ENCODE measurements at places on chromosomes 1 and 21.

DNA sequence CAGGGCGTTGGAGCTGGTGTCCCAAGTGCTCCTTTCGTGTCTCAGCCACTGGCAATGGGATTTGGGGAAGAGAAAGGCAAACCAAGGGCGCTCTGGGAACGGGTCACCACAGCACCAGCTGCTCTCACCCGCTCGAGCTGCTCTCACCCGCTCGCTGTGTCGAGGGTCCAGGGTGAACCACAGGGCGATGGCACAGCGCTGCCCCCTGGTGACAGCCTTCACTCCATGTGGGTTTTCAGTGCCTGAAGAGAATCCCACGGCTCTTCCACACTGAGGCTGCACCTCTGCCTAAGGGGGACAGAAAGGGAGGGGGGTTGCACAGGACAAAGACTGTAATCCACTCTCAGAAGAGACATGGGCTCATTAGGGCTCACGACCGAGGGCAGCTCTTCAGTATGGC is 7.1 kb upstream of the CLDN19 start:
- H3K27me3 ChIP-seq: no peaks in the 10 kb centered on the region
- peaks cover 2% of the 10 kb centered on the region for H3K36me3 ChIP-seq
- H3K4me3 ChIP-seq: no peak overlapping the region
- no peak overlapping the region for H3K27ac ChIP-seq
- H3K4me1 ChIP-seq: no peaks in the 10 kb centered on the region

- H3K4me1 ChIP-seq: no peaks in the 10 kb centered on the region
- no peak overlapping the region for H3K4me3 ChIP-seq
- H3K36me3 ChIP-seq: no peaks in the 10 kb centered on the region
- no peak overlapping the region for H3K27ac ChIP-seq
- no peaks in the 10 kb centered on the region for H3K27me3 ChIP-seq
- DNase-seq: no peak
Measured at GRCh38 chr1:235930543-235930942, 63.8 kb upstream of the LYST start.

- no peak overlapping the region for H3K27ac ChIP-seq
- H3K36me3 ChIP-seq: no peaks in the 10 kb centered on the region
- H3K4me1 ChIP-seq: no peaks in the 10 kb centered on the region
- H3K27me3 ChIP-seq: no peaks in the 10 kb centered on the region
- DNase-seq: no peak
- H3K4me3 ChIP-seq: no peak overlapping the region
Measured at GRCh38 chr1:14392161-14392858, 206.2 kb upstream of the KAZN start.

DNA sequence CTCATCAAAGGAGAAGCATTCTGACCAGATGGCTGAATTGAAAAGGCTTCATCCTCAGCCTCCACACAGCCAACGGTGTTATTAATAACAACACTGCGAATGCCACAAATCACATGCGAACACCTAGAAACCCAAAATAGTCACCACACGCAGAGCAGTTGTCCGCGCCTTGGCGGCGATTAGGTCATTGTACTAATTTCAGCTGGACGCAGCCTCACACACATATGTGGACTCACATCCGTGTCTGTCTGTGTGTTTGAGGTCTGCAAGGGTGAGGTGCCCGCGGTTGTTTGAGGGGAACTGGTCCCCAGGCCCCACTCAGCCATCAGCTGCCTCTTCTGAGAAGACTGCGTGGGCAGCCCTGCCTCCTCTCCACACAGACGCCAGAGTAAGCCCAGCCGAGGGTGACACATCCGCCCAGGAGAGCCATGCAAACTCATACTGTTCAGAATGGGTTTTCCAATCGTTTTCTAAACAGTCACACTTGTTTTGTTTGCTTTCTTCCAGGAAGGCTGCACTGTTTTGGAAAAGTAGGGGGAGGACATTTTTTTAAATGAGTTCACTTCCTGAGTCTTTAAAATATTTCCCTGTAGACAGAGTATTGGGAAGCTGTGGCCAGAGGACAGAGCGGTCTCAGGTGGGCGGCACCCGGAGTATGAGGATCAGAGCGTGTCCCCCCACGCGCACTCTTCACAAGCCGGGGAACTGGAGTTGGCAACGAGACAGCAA is 53.4 kb downstream of the TOMM20 start:
- peak overlapping the region; percentile 98 for H3K27ac ChIP-seq
- no peaks in the 10 kb centered on the region for H3K27me3 ChIP-seq
- peaks cover 19% of the 10 kb centered on the region for H3K4me1 ChIP-seq
- H3K36me3 ChIP-seq: no peaks in the 10 kb centered on the region
- peak; percentile 72 for DNase-seq

DNA sequence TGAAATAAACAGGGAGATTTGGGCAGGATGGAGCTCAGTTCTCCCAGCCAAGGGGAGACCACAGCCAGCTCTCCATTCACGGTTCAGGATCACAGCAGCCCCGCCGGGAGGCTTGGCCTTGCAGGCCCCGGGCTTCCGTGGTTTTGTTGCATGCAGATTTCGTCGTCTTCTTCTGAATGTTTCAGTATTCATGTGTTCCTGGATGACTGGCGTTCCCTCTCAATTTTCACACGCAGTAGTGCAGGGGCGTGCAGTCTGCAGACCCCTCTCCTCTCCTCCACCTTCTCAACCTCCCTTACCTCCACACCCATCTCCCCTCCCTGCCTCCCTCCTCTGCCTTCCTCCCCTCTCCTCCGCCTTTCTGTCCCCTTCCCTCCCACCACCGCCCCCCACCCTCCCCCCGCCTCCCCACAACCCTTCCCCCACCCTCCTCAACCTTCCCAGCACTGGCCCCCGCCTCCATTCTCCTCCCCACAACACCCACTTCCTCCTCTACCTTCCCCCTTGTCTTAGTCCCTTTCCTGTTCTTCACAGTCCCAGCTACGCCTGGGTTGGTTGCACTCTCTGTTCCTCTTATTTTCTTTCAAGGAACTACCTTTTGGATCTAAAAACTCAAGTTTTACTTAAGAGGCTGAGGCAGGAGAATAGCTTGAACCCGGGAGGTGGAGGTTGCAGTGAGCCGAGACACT is 8.4 kb upstream of the SLC19A1 start:
- no peak overlapping the region for H3K4me3 ChIP-seq
- no peak for DNase-seq
- peaks cover 3% of the 10 kb centered on the region for H3K27me3 ChIP-seq
- no peak overlapping the region for H3K27ac ChIP-seq
- no peaks in the 10 kb centered on the region for H3K4me1 ChIP-seq

DNA sequence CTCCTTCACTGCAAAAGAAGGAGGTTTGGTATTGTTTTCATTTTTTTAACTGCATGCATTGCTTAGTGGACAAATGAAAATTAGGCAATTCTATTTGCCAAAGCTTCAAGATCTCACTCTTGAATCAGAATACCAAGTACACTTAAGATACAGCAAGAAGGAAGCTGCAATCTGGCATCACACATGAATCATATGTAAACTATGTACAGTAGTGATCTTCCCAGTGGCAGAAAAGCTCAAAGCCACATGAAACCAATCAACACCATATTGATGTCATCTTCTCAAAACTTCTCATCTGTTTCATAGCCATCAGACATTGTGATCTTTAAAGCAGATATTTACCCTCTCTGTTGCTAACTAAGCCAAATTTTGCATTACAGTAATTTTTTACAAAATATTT is 550.1 kb downstream of the LTN1 start:
- H3K4me3 ChIP-seq: no peak overlapping the region
- no peaks in the 10 kb centered on the region for H3K36me3 ChIP-seq
- H3K27me3 ChIP-seq: no peaks in the 10 kb centered on the region
- no peak for DNase-seq
- no peaks in the 10 kb centered on the region for H3K4me1 ChIP-seq

DNA sequence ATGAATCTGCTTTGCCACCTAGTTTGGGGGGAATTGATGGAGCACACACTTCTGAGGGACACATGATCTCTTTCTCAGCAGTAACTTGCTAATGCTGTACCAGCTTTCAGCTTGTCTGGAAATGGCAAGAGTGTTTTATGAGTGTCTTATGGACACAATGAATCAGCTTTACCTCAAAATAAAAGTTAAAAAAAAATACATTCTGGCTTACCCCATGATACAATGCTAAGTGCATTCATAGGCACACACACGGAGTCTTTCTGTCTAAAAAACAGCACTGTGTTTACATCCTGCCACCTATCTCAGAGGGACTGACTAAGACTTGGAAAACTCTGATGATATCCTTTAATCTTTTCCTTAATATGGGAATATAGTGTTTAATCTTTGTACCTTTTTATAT is 455.5 kb upstream of the ADAMTS5 start:
- no peaks in the 10 kb centered on the region for H3K27me3 ChIP-seq
- no peak overlapping the region for H3K4me3 ChIP-seq
- H3K27ac ChIP-seq: peak overlapping the region; percentile 54

DNA sequence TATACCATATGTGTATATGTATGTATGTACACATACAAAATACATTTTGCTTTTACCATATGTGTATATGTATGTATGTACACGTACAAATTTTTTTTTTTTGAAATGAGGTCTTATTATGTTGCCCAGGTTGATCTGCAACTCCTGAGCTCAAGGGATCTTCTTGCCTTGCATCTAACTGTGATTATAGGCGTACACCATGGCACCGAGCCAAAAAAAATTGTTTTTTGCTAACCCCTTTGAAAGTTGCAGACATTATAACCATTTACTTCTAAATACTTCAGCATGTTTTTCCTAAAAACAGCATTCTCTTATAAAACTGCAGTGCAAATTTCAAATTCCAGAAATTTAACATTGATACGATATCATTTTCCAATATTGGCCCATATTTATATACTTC is 147.0 kb downstream of the POU2F1 start:
- H3K36me3 ChIP-seq: no peaks in the 10 kb centered on the region
- H3K4me3 ChIP-seq: no peak overlapping the region
- H3K27ac ChIP-seq: no peak overlapping the region
- no peaks in the 10 kb centered on the region for H3K4me1 ChIP-seq
- no peak for DNase-seq

DNA sequence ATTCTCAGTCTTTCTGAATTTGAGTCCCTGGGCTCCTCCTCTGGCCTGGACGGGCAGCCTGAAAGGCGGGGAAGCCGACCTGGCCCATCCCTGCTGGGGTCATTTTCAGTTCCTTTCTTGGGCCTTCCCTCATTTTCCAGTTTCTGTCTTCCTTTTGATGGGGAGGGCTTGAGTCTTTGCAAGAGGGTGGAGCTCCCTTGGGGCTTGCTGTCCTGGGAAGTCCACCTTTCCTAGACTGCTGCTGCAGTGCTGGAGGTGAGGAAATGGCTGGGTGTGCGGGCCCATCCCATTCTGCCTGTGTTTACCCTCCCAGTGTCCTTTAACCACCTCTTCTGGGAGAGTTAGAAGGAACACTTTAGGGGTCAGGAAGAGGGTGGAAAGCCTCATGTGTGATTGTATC is 40.4 kb upstream of the SYNC start:
- no peak for DNase-seq
- no peaks in the 10 kb centered on the region for H3K36me3 ChIP-seq
- H3K4me1 ChIP-seq: peaks cover 4% of the 10 kb centered on the region
- H3K4me3 ChIP-seq: peak overlapping the region; percentile 75
- H3K27ac ChIP-seq: peak overlapping the region; percentile 99

DNA sequence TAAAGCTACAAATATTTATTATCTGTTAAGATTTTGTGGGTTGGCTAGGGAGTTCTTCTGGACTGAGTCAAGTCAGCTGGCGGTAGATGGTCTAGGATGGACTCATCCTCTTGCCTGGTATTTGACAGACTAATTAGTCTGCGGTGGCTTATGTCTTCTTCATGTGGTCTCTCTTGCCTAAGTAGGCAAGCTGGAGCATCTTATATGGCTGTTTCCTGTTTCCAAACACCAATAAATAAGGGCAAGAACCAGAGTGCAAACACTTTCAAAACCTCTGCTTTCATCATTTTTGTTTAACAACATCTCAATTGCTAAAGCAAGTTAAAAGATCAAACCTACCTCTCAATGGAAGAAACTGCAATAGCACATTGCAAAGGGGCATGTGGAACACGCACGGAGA is 484.8 kb downstream of the PTPRC start:
- H3K4me1 ChIP-seq: no peaks in the 10 kb centered on the region
- no peak overlapping the region for H3K4me3 ChIP-seq
- no peaks in the 10 kb centered on the region for H3K36me3 ChIP-seq
- H3K27ac ChIP-seq: no peak overlapping the region
- DNase-seq: no peak

GRCh38 chr1:9424261-9424660 is 115.0 kb upstream of the SLC25A33 start:
- H3K4me1 ChIP-seq: no peaks in the 10 kb centered on the region
- H3K27ac ChIP-seq: no peak overlapping the region
- H3K36me3 ChIP-seq: no peaks in the 10 kb centered on the region

GRCh38 chr1:14932034-14932638 is 221.4 kb upstream of the TMEM51 start:
- H3K27ac ChIP-seq: no peak overlapping the region
- peaks cover 9% of the 10 kb centered on the region for H3K4me1 ChIP-seq
- DNase-seq: no peak

GRCh38 chr21:24428591-24429199 is 1178.6 kb downstream of the MRPL39 start:
- DNase-seq: no peak
- peak overlapping the region; percentile 30 for H3K4me3 ChIP-seq
- H3K27ac ChIP-seq: no peak overlapping the region
- H3K27me3 ChIP-seq: no peaks in the 10 kb centered on the region

DNA sequence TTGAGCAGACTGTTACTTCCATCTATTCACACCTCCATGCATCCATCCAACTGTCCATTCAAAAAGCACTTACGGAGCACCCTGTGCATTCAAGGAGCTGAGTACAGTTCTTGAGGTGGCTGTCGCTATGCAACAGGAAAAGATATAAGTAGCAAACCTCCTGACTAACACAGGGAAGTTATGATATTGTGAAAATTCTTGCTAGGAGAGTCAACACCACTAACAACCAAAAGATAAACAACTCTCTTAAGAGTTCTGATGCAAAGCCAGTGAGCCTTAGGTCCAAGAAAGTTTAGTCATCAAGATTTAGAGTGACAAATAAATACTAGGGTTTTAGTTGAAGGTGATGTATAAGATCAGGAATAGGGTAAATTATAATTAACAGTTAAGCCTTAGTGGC is 44.5 kb upstream of the TRIM45 start:
- H3K27ac ChIP-seq: no peak overlapping the region
- DNase-seq: no peak
- H3K4me1 ChIP-seq: no peaks in the 10 kb centered on the region
- H3K36me3 ChIP-seq: no peaks in the 10 kb centered on the region
- H3K27me3 ChIP-seq: no peaks in the 10 kb centered on the region

DNA sequence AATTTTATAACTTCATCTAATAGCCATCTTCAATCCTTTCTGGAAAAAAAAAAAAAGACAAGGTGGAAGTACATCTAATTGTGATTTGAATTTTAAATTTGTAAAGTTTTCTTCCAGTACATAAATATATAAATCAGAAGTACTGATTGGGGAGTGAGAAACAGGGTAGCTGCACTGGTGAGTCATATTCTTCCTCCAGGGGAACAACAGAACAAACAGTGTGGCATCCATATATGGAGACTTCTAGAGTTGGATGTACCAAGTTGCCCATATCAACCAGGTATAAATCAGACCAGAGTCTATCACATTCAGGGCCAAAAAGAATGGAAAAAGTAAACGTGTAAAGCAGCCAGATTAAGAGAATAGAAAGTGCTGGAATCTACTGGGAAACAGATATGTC is 66.0 kb upstream of the NRIP1 start:
- H3K36me3 ChIP-seq: no peaks in the 10 kb centered on the region
- no peaks in the 10 kb centered on the region for H3K4me1 ChIP-seq
- H3K4me3 ChIP-seq: no peak overlapping the region

GRCh38 chr1:41391834-41392527 is 30.7 kb downstream of the FOXO6 start:
- H3K27ac ChIP-seq: no peak overlapping the region
- no peaks in the 10 kb centered on the region for H3K4me1 ChIP-seq
- H3K4me3 ChIP-seq: no peak overlapping the region
- no peaks in the 10 kb centered on the region for H3K36me3 ChIP-seq
- DNase-seq: no peak
- H3K27me3 ChIP-seq: no peaks in the 10 kb centered on the region
